ENCODE measurements at places on chromosomes 1 and 21. TPM values are rescaled to one million over a fixed set of nuclear protein-coding genes. Genes with fewer than 3 reads are reported as not detected.

Gene CYP2J2
- total RNA-seq, result 2.7 TPM

Gene EPHA8
- not detected for total RNA-seq

Gene KCTD3
- 0.59 TPM for total RNA-seq

GRCh38 chr1:110082477-110082876 lies 12.0 kb upstream of the ALX3 start:
- no peak for DNase-seq

All from activated naive CD4-positive, alpha-beta T cell treated with anti-CD3 and anti-CD28 coated beads, Interleukin-2, amount 50 U/mL, for 72 hours (primary cell).